ENCODE measurements at places on chromosomes 11 and 22. TPM values are rescaled to one million over a fixed set of nuclear protein-coding genes. Genes with fewer than 3 reads are reported as not detected.

DNA sequence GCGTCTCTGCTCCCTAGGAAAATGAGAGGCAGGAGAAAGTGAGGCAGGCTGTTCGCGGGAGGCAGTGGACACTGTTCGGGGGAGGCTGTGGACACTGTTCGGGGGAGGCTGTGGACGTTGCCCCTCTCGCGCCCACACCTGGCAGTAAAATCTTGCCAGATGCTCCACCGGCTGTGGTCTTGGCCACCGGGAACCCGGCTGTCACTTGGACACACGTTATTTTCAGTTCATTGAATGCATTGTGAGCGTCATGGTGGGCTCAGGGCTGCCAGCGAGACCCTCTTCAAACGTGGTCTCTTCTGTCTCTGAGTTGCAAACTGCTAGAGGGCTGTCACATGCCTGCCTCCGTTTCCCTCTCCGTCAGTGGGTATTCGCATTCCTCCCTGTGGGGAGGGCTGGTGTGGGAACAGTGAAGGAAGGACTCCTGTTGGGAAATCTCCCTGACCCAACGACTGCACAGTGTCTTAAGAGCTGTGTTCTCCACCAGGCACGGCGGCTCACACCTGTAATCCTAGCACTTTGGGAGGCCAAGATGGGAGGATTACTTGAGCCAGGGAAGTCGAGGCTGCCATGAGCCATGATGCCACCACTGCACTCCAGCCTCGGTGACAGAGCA lies 1.4 kb downstream of the PRR5 start:
- DNase-seq, result no peak

DNA sequence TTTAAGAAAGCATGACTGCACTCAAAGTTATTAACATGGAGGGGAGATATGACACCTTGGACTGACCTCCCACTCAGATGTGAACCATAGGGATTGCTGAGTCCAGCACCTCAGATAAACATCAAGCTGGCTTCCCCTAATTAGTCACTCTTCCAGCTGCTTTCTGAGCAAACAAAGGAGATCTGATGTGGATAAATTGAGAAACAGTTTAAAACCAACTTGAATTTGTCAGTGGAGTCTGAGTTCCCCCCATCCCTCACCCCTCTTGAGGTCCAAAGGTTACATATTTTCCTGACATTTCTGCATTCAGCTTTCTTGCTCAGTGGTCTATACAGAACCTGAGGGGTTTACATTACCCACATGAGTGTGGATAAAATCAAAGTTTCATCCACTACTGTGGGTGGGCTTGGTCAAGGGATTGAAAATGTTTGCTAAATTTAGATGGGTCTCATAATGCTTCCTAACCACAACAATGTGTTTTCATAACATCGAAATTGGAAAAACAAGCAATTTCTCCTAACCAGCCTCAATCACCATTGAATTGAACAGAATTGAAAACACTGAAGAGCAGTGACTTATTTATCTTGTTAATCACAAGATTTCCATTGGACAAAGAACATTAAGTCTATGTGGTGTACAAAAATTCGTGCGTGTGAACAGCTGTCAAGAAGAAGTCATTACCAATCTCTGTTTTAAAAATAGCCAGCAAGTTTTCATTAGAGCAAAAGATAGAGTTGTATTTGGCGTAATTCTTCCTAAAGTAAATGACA lies 292.3 kb downstream of the METTL15 start:
- DNase-seq, result no peak

DNA sequence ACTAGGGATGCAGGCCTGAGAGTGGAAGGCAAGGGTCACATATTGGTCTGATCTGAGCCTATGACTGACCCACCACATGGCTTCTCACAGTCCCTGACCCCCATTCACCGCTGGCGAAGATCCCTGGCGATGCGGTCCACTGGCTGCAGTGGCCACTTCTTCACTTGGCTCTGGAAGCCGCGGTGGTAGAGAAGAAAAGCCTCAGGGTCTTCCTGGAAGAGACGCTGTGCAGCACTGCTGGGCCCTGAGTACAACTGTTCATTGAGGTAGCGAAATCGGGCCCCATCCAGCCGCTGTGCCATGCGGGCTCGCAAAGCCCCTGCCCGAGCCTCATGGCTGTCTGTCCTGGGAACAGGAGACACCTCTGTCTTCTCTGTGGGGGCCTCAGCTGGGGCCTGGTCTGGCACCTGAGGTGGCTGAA lies 2.4 kb downstream of the RRP8 start:
- no peak for DNase-seq

- no peak for DNase-seq
Observed at GRCh38 chr11:95147364-95147905, 57.8 kb downstream of the ENDOD1 start.

- DNase-seq, result no peak
Observed at GRCh38 chr22:29979777-29980321, 96.9 kb downstream of the MTMR3 start.

DNA sequence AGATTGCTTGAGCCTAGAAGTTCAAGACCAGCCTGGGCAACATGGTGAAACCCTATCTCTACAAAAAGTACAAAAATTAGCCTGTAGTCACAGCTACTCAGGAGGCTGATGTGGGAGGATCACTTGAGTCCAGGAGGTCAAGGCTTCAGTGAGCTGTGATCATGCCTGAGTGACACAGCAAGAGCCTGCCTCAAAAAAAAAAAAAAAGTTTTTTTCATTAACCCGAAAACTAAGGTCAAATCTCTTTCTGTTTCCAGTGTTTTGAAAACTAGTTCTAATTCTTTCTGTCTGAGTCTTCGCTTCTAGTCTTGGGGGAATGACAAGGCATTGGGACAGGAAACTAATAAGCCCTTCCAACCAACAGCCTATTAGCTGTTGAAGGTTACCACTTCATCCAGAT lies 57.6 kb downstream of the LIF start:
- DNase-seq, result no peak

- no peak for DNase-seq
Observed at GRCh38 chr22:28148816-28149465, 229.9 kb upstream of the PITPNB start.

- DNase-seq, result no peak
Observed at GRCh38 chr22:32499666-32500065, 25.1 kb downstream of the FBXO7 start.

- DNase-seq, result no peak
Observed at GRCh38 chr11:1303126-1303821, 6.2 kb downstream of the TOLLIP start.

DNA sequence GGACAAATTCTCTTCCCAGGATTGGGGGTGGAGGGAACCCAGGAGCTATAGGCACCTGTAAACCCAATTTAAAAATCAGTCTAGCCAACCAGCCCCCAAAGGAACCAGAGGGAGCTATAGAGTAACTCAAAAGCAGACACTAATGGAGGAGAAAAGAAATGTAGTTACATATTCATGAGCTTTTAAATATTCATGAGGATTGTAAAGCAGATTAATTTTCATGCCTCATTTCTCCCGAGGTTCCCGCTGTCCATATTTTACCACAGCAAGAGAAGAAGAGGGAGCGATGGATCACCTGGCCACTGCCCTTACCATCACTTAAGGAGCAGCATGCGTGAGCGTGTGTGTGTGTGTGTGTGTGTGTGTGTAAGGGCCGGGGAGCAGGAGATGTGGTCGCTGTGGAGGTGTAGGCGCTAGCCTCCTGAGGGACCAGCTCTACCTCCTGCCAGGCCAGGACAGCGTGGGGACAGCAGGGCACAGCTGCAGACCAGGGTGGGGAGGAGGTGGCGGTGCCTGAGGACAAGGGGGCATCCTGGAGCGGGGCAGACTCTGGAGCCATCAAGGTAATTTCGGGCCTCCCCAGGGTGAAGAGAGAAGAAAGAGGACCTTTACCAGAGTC lies 100.7 kb upstream of the THY1 start:
- no peak for DNase-seq

DNA sequence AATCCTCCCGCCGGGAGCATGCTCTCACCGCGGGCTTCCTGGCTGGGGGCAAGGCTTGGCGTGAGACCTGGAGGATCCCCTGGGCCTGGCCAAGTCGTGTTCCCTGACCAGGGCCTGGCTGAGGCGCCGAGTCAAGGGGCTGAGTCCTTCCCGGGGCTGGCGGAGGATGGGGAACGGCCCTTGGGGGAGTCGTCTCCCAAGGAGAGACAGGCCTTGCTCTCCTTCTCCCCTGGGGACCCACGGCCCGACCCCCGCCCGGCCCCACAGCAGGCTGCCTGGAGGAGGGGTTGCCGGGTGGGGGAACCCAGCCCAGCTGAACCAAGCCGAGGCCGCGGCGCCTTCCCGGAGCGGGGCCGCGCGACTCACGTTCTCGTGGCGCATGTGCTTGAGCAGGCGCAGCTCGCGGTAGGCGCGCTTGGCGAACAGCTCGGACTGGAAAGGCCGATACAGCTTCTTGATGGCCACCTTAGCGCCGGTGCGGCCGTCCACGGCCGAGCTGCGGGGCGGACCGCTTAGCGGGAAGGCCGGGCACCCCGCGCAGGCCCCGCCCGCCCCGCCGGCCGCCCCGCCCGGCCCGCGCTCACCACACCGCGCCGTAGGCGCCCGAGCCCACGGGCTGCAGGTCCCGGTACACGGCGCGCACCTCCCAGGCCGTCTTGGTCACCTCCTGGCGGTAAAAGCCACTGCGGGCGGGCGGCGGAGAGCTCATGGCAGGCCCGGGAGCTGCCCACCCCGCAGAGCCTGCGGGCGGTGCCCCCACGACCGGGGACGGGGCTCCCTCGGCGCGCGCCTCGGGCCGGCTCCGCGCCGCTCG lies 475 bp downstream of the MAPK12 start:
- peak; percentile 67 for DNase-seq

DNA sequence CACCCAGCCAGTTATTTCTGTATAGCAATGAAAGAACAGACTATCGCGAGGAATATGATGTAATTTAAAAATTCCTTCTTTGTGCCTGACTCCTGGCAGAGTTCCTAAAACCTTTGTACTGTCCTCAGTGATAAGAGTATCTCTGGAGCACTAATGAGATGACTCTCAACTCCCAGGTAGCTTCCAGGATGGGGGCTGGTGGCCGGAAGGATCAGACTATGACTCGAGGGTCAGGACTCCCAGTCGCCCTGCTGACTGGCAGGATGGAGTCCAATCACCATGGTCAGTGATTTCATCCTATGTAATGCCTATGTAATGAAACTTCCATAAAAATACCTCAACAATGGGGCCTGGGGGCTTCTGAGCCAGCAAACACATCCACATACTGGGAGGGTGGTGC lies 135.1 kb downstream of the SHANK2 start:
- no peak for DNase-seq

DNA sequence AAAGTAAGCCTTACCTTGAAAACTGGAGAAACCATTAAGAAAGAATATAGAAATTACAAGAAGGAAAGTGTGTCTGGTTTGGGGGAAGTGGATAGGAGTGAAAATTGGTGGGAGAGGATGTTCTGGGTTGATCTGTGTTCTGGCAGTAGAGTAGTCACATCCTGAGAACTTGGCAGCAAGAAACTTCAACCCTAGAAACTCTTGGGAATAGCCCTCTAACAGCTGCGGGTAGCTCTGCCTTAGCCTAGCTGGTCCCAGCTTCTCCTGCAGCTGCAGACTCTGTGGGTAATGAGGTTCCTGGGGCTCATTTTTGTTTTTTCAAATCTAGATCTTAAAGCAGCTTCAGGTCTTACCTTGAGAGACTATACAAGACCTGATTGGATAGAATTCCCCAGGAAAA lies 24.2 kb upstream of the OR6X1 start:
- DNase-seq, result no peak

- no peak for DNase-seq
Observed at GRCh38 chr11:124101737-124102136, 13.5 kb upstream of the VWA5A start.

- no peak for DNase-seq
Observed at GRCh38 chr11:1705126-1706052, 8.4 kb downstream of the KRTAP5-6 start.

DNA sequence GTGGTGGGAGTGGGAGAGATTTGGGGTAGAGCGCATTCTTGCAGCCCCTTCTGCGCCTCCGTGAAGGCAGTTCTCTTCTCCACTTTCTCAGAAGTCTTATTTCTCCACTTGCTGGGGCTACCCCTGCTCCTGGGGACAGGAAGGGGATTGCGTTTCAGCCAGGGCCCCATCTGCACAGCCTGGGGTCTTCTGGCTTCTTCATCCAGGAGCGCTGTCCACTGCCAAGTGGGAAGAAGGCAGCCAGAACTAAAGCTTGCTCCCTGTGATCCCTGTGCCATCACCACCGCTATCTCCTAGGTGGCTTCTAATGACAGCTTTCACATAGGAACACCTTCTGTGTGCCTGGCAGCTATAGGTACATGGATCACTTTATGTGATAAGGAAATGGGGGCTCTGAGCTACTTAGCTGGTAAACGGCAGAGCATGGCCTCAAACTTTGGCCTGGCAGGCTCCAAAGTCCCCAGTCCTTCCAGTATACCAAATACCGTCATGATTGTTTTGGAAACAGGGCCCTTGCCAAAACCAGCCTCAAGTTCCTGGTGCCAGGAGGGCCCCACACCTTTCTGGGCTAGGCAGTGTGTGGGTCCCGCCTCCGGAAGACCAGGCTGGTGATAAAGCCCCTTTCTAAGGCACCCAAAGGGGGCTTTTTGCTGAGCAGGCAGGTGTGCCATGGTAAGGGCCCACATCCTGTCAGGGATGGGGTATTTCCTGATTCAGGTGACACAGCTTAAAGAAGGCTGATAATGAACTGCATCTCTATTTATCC lies 60.4 kb upstream of the PAX6 start:
- no peak for DNase-seq

GRCh38 chr11:57391539-57391938 lies 1.1 kb upstream of the PRG2 start:
- DNase-seq, result no peak

GRCh38 chr11:100687054-100687629 lies at the start of gene ARHGAP42:
ARHGAP42 (plus strand) TSS chr11:100687288; CDS start chr11:100687679, 391 bp downstream.
- peak; percentile 47 for DNase-seq

- DNase-seq, result no peak
Observed at GRCh38 chr11:122287401-122287800, 171.4 kb upstream of the BLID start.

GRCh38 chr11:82505379-82505778 lies 228.3 kb downstream of the FAM181B start:
- DNase-seq, result no peak

DNA sequence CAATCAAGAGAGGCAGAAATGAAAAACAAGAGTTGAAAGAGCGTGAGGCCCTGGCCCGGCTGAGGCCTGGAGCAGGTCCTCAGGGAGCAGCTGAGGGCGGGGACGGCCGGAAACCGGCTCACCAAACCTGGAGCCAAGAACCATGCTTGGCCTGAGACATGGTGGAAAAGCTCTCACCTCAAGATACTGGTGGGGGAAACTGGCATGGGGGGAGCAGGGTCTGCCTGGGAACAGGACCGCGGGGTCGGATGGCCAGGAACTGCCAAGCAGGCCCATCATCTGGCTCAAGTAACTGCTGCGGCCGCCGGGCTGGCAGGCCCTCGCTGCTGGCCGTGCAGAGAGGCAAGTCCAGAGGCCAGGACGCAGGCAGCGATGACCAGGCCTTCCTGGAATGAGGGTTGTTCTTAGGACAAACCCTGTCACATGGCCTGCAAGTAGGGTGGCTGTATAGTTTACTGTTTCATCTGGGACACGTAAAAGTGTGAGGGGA lies 18.9 kb upstream of the WNT11 start:
- DNase-seq, result no peak

GRCh38 chr11:3022300-3022967 lies 30.3 kb upstream of the NAP1L4 start:
- peak; percentile 46 for DNase-seq

Gene DMC1
- total RNA-seq, result 13.2 TPM

Gene USP2
- total RNA-seq, result 0.83 TPM

Gene TUBA8
- total RNA-seq, result 3.7 TPM

Gene SCGB1C1
- not detected for total RNA-seq

Gene RAG1
- total RNA-seq, result 0.34 TPM

Gene THRSP
- not detected for total RNA-seq

Gene MICALL1
- total RNA-seq, result 27.9 TPM

Gene SLC16A8
- not detected for total RNA-seq

Gene PIWIL4
- 1.1 TPM for total RNA-seq

Data from activated naive CD8-positive, alpha-beta T cell treated with anti-CD3 and anti-CD28 coated beads, Interleukin-2, amount 10 ng/mL, durations not matched to agents 7 days and 5 days (primary cell).